ENCODE measurements at places on chromosomes 1 and 21. TPM values are rescaled to one million over a fixed set of nuclear protein-coding genes. Genes with fewer than 3 reads are reported as not detected.

NBPF9 gene
- 31.2 TPM for total RNA-seq

CRYBG2 gene
- total RNA-seq, result 10.3 TPM

CD53 gene
- total RNA-seq, result not detected

DNA sequence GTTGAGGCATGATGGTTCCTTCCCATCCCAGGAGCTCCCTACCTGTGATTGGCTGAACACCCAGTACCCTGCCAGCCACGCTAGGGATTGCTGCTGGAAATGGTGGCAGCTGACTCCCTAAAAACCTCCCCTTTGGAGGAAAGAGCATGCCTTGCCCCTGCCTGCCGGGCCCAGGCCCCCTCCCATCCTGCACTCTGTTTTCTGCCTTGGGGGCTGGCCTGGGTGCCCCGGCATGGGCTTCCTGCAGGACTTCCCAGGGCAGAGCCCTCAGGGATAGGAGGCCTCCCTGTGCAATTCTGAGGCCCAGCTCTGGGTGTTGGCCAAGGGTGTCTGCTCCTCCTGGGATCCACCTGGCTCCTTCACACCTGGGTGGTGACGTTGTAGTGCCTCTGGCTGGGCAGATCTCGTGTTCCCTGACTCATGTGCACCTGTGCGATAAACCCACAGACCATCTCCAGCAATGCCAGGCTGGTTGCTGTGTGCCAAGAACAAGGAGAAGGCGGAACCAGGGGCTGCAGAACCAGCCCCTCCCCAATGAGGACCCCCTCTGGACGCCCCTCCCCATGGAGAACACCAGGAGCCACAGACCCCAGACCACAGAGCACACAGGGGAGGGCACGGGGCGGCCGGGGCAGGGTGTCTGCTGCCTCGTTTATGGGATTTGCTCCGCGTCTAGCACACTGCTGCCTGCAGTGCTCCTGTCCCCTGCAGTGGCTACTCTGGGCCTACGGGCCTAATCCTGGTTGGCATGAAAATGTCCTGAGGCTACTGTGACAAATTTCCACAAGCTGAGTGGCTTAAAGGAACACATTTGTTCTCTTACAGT is 13.6 kb downstream of the CSTB start:
- H3K36me3 ChIP-seq, result peaks cover 7% of the 10 kb centered on the region
- H3K27me3 ChIP-seq, result no peaks in the 10 kb centered on the region
- H3K27ac ChIP-seq, result no peak overlapping the region
- DNase-seq, result no peak

GRCh38 chr1:26780344-26780957 is 7.3 kb upstream of the PIGV start:
- DNase-seq, result no peak
- H3K4me1 ChIP-seq, result peaks cover 10% of the 10 kb centered on the region

DNA sequence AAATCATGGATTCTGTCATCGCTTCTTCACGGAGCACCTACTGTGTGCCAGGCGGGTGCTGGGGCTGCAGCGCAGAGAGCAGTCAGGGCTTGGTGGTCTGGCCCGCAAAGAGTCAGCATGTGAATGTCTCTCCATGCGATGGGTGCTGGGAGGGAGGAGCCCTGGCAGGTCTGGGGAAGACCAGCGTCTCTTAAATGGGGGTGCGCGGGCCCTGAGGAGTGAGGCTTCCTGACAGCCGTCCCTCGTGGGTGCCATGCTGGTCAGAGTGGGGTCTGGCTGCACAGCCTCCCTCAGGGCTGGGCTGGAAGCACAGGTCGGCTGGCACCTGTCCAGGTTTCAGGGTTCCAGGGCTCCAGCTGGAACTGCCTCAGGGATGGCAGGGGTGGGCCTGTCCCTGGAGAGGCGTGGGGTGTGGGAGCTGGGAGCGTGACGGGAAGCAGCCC is 18.5 kb downstream of the TP73 start:
- H3K36me3 ChIP-seq, result no peaks in the 10 kb centered on the region
- no peak overlapping the region for H3K4me3 ChIP-seq
- DNase-seq, result peak; percentile 44
- peaks cover 3% of the 10 kb centered on the region for H3K4me1 ChIP-seq
- no peak overlapping the region for H3K27ac ChIP-seq
- H3K27me3 ChIP-seq, result peaks cover 5% of the 10 kb centered on the region

- H3K4me3 ChIP-seq, result no peak overlapping the region
- H3K27ac ChIP-seq, result no peak overlapping the region
- peaks cover 5% of the 10 kb centered on the region for H3K27me3 ChIP-seq
- DNase-seq, result no peak
- H3K36me3 ChIP-seq, result no peaks in the 10 kb centered on the region
These were observed 53.6 kb downstream of the FOXO6 start for GRCh38 chr1:41414716-41415306.

- no peaks in the 10 kb centered on the region for H3K4me1 ChIP-seq
- no peak overlapping the region for H3K4me3 ChIP-seq
- H3K27ac ChIP-seq, result no peak overlapping the region
- no peaks in the 10 kb centered on the region for H3K27me3 ChIP-seq
- H3K36me3 ChIP-seq, result no peaks in the 10 kb centered on the region
These were observed 2.4 kb upstream of the TMEM125 start for GRCh38 chr1:43267291-43267805.

Measured in endodermal cell (in vitro differentiated cells).